ENCODE measurements at places on chromosomes 12 and 14.

- DNase-seq: no peak
Observed at GRCh38 chr12:52139579-52140062, 52.2 kb downstream of the KRT80 start.

DNA sequence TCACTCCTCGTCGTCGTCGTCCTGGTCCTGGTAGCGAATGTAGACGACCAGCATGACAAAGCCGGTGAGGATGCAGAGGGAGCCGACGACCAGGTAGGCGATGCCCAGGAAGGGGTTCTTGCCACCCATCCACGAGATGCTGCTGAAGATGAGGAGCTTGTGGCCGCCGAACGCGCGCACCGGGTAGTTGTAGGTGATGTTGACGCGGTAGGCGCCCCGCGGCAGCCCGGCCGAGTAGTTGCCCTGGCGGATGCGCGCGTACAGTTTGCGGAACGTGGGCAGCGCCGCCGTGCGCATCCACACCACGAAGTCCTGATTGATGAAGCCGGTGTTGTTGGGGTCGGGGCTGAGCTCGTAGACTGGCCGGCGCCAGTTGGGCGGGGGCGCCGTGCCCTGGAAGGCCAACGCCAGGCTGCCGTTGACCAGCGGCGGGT lies 1.0 kb downstream of the TMEM30B start:
- no peak for DNase-seq

DNA sequence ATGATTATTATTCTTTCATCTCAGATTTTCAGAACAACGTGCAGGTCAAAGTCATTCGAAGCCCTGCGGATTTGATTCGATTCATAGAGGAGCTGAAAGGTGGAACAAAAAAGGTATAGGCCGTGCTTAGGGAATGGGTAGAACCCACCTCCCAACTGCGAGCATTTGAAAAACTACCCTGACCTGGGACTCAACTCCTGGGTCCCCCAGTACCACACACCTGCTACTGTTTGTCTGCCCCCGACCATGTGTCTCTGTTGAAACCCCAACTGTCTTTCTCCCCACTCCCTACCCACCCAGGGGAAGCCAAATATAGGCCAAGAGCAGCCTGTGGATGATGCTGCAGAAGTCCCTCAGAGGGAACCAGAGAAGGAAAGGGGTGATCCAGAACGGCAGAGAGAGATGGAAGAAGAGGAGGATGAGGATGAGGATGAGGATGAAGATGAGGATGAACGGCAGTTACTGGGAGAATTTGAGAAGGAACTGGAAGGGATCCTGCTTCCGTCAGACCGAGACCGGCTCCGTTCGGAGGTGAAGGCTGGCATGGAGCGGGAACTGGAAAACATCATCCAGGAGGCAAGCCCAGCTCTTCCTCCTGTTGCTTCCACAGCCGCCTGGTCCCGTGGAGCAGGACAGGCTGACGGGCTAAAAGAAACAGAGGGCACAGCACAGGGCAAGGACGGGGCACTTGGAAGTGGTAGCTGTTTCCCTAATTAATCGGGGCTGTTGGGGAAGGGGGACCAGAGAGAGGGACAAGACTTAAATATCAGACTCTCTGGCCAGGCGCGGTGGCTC lies 20.5 kb downstream of the AGAP2 start:
- no peak for DNase-seq

GRCh38 chr12:84740602-84741001 lies 172.0 kb downstream of the SLC6A15 start:
- no peak for DNase-seq

- DNase-seq: no peak
Observed at GRCh38 chr12:25659621-25660020, 106.5 kb upstream of the LMNTD1 start.

DNA sequence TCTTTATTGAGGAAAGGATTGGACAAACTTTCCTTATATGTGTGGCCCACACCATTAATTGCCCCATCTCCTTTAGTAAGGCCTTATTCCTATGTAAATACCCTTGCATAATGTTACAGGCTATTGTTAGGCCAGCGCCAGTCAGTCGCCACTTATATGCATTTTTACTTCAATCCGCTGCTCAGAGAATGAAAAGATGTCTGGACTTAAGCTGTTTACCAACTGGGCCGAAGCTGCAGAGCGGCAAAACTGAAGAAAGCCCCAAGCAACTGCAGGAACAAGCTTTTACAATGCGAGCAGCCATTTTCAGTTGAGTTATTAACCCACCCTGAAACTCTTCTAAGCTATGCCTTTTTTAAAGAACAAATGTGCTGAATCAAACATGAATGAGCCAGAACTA lies 92.1 kb upstream of the OTX2 start:
- DNase-seq: no peak

DNA sequence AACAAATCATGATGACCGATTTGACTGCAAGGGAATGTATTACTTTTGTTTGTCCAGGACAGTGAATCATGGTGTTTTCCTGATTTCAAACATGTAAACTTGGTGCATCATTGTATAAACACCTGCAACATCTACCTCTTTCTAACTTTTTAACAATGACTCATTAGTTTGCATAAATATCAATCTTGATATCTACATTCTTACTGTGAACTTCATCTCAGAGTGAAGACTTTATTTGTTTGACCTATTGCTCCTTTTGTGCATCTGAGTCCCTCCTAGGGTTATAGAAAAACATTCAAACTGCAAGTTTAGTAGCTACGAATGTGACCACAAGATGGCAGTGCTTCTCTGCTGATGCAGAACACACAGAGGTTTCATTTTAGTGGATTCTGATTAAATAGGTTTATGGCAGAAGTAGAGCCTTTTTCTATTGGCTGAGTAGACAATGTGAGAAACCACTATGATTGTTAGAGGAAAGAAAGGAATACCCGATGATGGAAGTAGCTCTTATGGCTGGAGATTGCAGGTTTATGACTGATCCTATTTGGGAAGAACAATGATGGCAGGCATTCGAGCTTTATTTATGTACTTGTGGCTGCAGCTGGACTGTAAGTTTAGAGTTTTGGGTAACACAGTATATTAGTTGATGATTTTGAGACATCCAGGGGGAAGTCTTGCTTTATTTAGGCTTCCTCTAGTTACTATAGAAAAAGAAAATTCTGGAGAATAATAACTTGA lies 244.2 kb upstream of the OR4E1 start:
- DNase-seq: peak; percentile 41

- no peak for DNase-seq
Observed at GRCh38 chr14:77407158-77407557, 16.2 kb downstream of the NOXRED1 start.

- DNase-seq: no peak
Observed at GRCh38 chr14:58701156-58701555, 63.4 kb downstream of the DACT1 start.

DNA sequence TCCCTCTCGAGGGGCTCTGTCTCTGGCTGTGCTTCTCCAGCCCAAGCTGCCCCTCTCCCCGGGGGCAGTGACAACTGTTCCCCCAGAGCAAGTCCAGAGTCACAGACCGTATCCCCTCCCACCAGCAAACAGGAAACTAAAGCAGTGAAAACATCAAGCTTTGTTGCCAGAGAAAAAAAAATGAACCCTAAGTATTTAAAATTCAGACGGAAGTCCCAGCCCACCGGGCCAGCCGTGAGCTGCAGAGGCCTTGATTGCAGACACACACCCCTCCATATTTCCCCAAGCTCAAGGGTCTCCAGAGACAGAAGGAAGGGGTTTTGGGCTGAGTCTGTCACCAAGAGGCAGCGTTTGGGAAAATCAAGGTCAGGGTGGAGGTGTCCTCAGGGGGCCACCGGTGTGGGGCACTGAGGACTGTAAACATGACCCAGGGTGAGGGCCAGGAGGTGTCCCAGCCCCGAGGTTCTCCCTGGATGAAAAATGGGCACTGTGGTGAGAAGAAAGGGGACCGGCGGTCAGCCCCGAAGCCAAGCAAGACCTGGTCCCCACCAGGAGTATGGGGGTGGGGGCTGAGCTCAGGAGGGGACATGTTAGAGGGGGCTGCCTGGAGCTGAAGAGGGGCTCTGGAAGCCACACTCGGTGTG lies 7.7 kb downstream of the PHETA1 start:
- DNase-seq: no peak

GRCh38 chr12:50925342-50925651 lies 27.0 kb upstream of the HIGD1C start:
- DNase-seq: no peak
